Gastrocnemius medialis (tissue), 4 donors: ENCODE measurements at places on chromosomes 2 and 18. TPM values are rescaled to one million over a fixed set of nuclear protein-coding genes. Genes with fewer than 3 reads are reported as not detected.
A peak's percentile ranks its signal among the peaks of the same experiment; 100 is the strongest.

Gene SKA1
- 0.15 TPM for total RNA-seq

Gene ADAM23
- total RNA-seq, result 1.8 TPM

Gene AOX1
- total RNA-seq, result 28.7 TPM

- H3K27me3 ChIP-seq, result no peaks in the 10 kb centered on the region
- peak; percentile 53 for DNase-seq
- H3K4me1 ChIP-seq, result peaks cover 30% of the 10 kb centered on the region
These were observed 46.4 kb upstream of the IL1RL1 start for GRCh38 chr2:102264952-102265351.

GRCh38 chr2:36667931-36668330 is 28.6 kb upstream of the VIT start:
- H3K4me1 ChIP-seq, result peaks cover 9% of the 10 kb centered on the region
- H3K36me3 ChIP-seq, result no peaks in the 10 kb centered on the region
- H3K27ac ChIP-seq, result no peak overlapping the region
- DNase-seq, result no peak

Gene FOXI3
- total RNA-seq, result not detected
